Neuronal stem cell (in vitro differentiated cells): ENCODE measurements at places on chromosomes 6 and 20.

DNA sequence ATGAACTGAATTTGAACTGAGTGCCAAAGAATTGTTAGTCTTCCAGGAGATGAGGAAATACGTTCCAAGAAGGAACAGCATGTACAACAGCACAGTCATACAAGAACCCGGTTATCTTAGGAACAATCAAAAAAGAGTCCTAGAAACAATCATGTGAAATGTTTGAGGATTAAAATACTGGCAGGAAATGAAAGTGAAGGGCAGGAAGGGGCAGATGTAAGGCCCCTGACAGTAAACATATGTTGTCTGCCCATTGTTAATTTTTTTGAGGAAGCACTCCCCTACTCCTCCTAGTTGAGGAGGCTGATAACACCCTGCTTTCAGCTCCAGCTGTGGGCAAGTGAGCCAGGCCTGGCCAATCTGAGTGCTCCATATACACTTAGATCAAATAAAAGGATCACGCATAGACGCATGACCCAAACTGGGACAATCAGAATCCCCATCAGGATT is 220.9 kb downstream of the HACE1 start:
- DNase-seq: no peak

GRCh38 chr6:130959951-130960350 is 103.1 kb downstream of the EPB41L2 start:
- no peak for DNase-seq

- no peak for DNase-seq
These were observed 19.9 kb downstream of the SPINT3 start for GRCh38 chr20:45495501-45495941.

DNA sequence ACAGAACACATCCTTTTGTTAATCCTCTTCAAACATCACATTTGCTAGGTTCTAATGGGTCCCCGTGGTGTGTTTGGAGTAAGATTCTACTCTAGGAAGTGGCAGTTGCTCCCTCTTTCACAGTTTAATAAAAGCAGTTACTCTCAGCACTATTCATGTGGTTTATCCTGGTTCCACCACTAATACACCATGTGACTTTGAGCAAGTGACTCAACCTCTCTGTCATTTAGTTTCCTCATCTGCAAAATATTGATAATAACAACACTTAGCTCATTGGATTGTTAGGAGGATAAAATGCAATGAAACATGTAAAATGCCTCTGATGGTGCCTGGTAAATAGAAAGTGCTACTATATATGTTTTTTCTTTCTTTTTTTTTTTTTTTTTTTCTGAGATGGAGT is 488.0 kb upstream of the NOX3 start:
- DNase-seq: no peak

DNA sequence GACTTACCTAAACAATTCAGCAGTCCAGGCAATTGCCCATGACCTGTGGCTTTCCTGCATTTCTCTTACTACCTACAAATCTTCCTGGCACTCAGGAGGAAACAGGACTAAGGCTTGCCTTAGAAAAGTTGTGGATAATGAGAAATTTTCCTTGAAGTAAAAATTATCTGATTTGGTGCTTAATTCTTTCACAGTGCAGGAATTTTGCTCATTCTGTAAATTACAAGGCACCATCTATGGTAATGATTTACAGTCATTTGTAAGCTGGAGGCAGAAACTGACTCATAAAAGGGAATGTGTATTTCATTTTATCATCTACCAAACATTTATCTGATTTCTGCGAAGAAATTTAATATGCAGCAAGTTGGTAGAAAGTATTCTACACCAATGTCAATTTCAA is 211.5 kb upstream of the FKBP1C start:
- no peak for DNase-seq

- no peak for DNase-seq
These were observed 4.8 kb upstream of the MOCS1 start for GRCh38 chr6:39938773-39939654.

- no peak for DNase-seq
These were observed 344.7 kb downstream of the NKAIN2 start for GRCh38 chr6:124148236-124148957.

GRCh38 chr6:166025149-166025898 is 142.3 kb downstream of the TBXT start:
- no peak for DNase-seq

GRCh38 chr6:36725581-36725980 is 28.0 kb downstream of the RAB44 start:
- DNase-seq: no peak

GRCh38 chr6:4487538-4487937 is 288.7 kb upstream of the CDYL start:
- DNase-seq: no peak

DNA sequence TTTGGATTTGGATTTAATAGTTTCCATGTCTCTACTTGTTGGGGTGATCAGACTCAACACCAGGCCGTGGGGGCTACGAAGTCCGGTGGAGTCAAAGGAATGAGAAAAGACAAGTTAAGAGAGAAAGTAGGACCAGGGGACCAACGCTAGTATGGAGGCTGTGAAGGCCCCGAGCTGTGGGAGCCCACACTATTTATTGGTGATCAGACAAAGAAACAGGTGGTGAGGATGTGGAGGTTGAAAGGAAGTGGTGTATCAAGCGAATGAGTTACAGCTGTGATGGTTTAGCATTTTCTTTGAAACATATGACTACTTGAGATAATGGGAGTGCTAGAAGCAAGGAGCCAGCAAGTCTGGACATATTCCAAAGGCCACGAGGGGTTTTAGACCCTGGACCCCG is 62.4 kb downstream of the AKAP7 start:
- DNase-seq: no peak

DNA sequence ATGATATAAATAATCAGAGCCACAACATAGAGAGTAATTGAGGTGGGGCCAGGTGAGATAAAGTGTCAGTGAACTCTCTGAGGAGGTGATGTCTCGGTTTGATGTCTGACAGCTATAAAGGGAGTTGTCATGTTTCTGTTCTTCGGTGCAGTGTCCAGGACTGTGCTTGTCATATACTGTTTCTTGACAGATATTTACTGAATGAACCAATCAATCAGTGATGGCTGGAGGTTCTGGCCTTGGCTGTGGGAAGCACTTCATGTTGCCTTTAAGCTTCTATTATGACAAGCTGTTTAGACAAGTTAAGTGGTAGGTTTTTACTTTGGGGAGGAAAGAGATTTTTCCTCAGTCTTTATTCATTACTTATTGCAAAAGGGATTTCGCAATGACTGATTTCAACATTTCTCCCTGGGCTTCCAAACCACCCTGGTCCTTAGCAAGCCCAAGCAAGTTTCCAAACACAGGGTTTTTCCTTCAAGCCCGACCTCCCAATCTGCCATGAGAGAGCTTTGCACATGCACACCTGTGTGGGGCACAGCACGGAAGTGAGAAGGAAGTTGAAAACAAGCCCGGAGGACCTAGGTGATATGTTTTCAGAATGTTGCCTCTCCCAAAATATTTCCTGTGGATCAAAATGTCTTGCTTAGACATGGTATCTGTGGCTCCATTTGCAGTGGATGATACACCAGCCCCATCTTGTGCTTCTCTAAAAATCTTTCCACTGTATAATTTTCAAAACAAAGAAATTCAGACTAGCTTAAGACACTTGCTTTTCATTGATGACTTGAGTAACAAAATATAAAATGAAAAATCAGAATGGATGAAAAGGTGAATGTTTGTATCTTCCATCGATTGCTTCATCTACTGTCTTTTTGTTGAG is 567.3 kb upstream of the BTBD3 start:
- DNase-seq: no peak

DNA sequence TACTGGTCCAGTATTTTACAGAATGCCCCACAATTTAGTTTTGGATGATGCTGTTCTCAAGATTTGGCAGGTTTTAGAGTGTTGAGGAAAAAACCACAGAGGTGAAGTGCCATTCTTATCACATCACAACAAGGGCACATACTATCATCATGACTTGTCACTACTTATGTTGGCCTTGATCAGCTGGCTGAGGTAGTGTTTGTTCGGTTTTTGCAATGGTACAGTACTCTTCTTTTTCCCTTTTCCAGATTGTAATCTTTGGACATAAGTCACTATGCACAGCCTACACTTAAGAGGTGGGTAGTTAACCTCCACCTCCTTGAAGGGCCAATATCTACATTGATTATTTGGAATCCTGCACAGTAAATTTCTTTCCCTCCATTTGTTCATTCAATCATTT is 8.8 kb downstream of the TENT5A start:
- no peak for DNase-seq
